ENCODE measurements at places on chromosomes 1 and 21.

DNA sequence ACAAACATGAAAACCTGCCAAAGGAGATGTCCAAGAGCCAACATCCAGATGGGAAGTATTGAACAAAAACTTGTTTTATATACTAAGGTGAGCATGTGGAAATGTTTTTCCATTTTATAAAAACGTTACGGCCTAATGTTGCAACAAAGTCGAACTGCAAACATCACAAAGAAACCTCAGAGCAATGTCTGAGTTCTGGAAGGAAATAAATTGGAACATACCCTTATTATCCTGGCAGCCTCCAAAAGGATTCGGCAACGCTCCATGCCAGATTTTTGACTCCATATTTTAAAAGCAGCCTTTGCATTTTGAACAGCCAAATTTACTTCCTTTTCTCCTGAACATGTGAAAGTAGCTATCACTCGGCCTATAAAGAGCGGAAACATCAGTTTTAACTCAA, 3.3 kb downstream of the ALDH9A1 start:
- no peak for DNase-seq

GRCh38 chr1:119220991-119221390, 80.5 kb upstream of the WARS2 start:
- no peak for DNase-seq

GRCh38 chr1:46263146-46263545, 15.6 kb downstream of the RAD54L start:
- DNase-seq = no peak

GRCh38 chr1:26978901-26979300, 14.6 kb upstream of the TRNP1 start:
- no peak for DNase-seq

DNA sequence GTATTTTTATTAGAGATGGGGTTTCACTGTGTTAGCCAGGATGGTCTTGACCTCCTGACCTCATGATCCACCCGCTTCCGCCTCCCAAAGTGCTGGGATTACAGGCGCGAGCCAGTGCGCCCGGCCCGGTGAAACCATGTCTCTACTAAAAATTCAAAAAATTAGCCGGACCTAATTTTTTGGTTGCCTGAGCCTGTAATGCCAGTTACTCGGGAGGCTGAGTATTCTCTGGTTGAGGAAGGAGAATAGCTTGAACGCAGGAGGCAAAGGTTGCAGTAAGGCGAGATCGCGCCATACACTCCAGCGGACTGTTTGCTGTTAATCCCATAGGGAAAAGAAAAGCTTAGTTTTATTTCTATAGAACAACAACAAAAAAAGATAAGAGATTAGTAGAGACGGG, 29.9 kb upstream of the HJV start:
- no peak for DNase-seq

DNA sequence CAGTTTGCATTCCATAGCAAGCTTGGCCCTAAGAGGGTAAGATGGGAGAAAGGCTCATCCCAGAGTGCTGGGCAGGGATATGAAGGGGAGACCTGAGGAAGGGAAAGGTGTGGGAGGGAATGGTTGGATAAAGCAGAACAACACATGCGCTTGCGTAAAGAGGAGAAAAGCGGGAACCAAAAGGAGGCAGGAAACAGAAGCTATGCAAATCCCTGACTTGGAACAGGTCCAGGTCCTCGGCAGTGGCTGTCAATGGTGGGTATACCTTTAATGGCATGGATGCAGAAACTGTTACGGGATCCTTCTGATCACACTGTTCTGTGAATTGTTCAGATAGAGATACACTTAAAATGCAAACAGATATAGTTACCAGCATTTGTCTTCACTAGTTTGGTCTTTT, 455.6 kb downstream of the SIPA1L2 start:
- DNase-seq = no peak

- DNase-seq = peak; percentile 1
These were observed 55.3 kb upstream of the EIF4G3 start for GRCh38 chr1:21232044-21232443.

DNA sequence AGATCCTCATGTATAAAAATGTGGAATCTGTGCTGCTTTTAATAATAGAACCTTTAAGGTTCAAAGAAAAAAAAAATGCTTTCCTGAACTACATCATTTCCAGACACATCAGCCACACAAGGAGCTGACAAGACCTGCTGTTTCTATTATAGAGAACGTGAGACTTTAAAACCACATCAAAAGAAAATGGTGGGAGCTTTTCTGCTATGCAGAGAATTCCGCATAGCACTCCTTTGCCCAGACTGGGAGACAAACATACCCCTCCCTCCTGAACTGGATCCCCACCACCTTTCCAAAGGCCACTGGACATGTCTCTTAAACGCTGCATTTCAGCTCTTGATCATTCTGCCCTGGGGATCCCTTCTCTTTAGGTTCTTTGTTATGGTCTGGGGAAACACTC, 41.9 kb downstream of the TRIT1 start:
- DNase-seq = no peak

DNA sequence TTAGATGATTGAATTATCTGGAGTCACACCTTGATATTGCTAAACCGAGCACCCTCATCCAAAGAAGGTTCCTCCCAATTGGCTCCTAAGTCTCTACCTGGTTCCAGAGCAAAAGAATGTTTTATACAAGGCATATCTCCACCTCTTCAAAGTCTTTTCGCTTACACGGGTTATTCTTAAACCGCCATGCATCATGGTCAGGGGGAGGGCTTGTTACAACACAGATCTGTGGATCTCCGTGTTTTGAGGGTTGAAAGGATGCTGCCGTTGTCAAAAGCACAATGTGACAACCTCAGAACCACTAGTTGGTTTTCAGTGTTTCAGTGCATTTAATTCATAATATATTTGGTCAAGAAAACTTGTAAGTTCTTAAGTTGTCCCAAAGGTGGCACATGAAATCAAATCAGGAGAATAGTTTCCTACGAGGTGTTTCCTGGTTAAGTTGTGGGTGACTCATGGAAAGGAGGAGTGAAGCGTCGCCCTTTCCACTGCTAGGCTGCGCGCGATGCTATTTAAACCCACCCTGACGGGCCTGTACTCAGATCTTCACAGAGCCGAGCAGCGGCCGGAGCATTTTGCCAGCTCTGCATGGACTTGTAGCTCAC, 1531.6 kb upstream of the TPTE start:
- DNase-seq = no peak

GRCh38 chr1:31937300-31938183, 626 bp downstream of the PTP4A2 start:
- DNase-seq = peak; percentile 12

- DNase-seq = no peak
These were observed 90.1 kb downstream of the TMEM53 start for GRCh38 chr1:44584167-44584566.

DNA sequence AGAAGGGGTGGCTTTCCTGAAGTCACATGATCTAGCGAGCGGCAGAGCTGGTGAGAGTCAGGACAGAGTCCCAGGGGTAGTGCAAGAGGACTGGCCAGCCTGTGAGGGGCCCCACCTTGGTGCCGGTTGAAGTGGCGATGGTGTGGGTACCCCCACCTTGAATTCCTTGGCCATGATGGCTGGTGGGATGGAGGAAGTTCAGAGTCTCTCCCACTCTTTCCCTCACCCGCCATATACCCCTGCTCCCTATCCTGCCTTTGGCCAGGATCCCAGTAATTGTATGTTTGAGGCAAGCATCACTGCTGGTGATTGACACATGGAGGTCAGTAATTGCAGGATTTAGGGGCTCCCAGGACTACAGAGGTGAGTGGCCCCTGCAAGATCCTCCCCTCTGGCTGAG, 11.8 kb downstream of the PADI3 start:
- DNase-seq = no peak

DNA sequence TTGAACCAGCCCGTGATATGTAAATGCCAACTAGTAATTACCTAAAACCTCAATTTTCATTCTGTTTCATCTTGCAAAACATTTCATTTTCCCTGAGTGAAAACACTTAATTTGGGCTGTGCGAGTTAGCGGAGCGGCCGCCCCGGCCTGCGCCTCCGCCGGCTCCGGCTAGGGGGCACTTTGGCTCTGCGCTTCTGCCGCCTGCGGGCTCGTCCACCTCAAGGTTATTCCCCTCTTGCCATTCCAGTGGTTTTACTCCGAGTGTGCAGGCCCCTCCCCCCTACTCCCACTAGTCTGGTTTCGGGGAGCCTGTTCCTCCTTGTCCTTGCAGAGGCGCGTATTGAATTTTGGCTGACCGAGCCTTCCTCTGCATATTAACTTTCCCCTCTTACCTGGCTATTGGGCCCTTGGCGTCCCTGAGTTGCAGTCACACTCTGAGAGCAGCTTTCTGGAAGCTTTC, 55.6 kb downstream of the PEX14 start:
- DNase-seq = no peak

DNA sequence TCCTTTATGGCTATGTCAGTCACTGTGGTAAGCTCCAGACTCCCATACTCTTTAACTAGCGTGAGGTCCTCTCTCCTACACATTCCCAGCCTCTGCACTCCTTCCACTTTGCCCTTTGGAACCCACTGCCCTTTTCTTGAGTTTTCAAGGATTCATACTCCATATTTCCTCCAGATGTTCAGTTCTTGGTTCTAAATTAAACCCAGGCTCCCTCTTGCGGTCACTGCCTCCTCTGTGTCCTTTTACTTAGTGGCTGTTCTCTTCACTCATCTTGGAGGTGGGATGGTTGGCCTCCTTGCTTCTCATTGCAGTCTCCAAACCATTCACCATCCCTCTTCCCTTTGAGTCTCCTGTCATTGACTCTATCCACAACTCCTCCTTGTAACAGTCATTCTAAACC, 208.1 kb downstream of the TGFB2 start:
- DNase-seq = no peak

- DNase-seq = no peak
These were observed 48.1 kb downstream of the MAP3K21 start for GRCh38 chr1:233375653-233376052.

- DNase-seq = no peak
These were observed 418.5 kb upstream of the ESRRG start for GRCh38 chr1:217141711-217142110.

DNA sequence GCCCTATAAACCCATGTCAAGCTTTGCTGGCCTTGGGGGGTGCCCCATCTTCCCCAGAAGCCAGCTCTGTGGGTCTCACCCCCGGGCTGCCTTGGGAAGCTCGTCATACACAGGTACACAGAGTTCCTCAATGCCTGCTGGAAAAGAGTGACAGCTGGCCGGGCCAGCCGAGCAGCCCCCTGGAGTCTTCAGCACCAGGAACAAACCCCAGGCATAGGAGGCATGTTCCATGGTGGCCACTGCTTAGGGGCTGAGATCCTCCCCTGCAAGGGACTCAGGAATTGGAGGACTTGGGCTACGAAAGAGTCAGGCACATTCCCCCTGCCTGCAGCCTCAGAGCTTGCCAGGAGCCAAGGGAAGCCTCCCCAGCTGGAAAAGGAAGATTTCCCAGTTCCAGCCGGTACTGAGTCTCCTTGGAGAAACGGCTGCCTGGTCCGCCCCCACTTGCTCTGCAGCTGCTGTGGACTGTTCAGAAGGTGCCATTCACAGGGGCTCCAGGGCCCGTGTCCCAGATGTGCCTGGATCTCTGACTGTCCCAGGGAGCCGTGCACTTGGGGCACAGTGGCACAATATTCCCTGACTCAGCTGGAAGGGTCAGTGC, 89.5 kb downstream of the STUM start:
- no peak for DNase-seq

GRCh38 chr1:214791961-214792360, 189.0 kb downstream of the CENPF start:
- no peak for DNase-seq

GRCh38 chr1:201955729-201956143, 433 bp downstream of the TIMM17A start:
- DNase-seq = no peak

DNA sequence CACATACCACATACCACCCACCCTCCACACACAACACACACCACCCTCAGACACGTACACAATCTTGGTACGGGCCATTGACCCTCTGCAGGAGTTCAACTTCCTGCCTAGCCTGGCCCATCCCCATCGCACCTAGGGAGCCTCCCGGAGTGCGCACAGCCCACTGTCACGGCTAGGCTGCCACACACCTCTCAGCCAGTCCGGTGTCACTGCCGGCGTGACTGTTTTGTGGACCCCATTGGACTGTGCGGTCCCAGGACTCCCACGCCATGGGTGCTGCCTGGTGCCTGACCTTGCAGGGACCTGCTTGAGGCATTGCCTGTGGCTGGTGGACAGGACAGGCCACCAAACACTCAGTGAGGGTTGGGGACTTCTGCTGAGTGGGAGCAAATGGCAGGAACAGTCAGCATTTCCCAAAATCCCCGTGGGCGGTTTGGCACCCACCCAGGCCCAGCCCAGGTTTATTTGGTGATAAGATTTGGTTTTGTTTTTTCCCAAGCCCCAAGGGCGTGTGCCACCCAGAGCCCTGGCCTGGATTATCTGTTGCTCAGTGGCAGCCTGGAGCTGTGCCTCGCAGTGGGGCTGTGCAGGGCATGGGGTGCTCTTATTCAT, 27.7 kb downstream of the RAB7B start:
- DNase-seq = no peak

DNA sequence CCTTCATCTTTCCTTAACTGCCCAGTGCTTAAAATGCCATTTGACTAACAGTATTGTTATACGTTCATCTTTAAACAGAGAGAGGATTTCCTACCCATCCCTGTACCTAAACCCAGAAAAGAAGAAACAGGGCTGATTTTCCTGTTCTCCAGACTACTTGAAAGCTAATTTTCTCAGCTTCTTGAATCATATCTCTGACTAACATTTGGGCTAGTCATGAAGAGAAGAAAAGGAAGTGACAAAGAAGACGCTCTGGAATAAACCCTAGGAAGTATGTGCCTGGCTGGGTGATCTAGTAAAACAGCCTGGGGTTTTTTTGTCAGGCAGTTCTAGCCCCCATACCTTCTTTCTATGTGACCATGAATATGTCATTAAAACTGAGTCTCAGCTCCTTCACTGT, 44.8 kb upstream of the SGIP1 start:
- no peak for DNase-seq

- DNase-seq = no peak
These were observed 50.7 kb upstream of the ST6GALNAC3 start for GRCh38 chr1:76023669-76024435.

- DNase-seq = no peak
These were observed 51.8 kb downstream of the SLAMF6 start for GRCh38 chr1:160471253-160471652.

DNA sequence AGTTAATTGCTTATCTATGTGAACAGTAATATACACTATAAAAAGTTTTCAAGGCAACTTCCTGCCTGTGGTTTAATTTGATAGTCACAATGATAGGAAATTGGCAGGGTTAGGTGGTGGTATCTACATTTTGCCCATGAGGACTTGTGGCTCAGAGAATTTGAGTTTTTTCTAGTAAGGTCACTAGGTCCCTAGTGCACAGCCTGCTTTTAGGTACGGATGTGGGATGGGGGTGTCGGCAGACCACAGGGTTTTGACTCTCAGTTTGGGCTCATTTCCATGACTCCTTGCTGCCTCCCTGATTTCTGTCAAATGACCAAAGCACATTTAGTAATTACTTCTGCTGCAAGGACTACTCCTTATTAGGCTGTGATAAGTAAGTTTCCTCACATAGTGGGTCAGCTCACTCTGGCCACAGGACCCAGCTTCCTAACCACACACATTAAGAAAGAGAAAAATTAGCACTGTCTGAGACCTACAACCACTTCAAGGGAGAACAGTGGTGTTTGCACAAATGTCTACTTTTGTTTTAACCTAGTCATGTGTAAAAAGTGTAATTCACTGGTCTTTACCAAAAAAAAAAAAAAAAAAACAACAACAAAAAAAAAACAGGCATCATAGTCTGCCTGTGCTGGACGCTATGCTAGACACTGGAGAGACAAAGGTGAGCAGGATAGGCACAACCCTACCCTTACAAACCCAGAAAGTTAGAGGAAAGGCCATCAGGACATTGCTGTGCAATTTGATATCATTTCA, 43.7 kb downstream of the MRPL39 start:
- no peak for DNase-seq
